ENCODE measurements at places on chromosomes 16 and 17. TPM values are rescaled to one million over a fixed set of nuclear protein-coding genes. Genes with fewer than 3 reads are reported as not detected.

- H3K36me3 ChIP-seq = no peaks in the 10 kb centered on the region
- H3K4me1 ChIP-seq = no peaks in the 10 kb centered on the region
- no peak overlapping the region for H3K27ac ChIP-seq
- no peak for DNase-seq
- no peak overlapping the region for H3K4me3 ChIP-seq
Observed at GRCh38 chr17:79174905-79175856, 100.6 kb downstream of the ENGASE start.

GRCh38 chr16:88843256-88843655, 13.5 kb downstream of the GALNS start:
- H3K4me1 ChIP-seq = no peaks in the 10 kb centered on the region
- no peak overlapping the region for H3K4me3 ChIP-seq
- peaks cover 64% of the 10 kb centered on the region for H3K36me3 ChIP-seq

DNA sequence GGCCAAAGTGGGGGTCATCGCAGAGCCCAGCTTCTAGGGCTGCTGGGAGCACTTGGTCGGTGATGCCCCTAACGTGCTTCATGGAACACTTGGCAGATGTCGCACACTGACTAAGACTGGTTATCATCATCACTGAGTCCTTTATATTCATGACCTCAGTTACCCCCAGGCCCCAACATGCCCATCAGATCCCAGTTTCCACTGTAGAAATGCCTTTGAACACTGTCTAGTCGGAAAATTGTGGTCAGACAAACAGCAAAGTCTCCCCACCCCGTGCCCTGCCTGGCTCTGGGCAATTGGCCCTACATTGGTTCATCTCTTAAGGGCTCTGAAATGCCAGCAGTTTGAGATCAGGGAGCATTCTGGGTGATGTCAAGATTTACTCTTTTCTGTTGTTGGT, 51.3 kb downstream of the NKD1 start:
- no peak overlapping the region for H3K4me3 ChIP-seq
- H3K36me3 ChIP-seq = no peaks in the 10 kb centered on the region
- no peak for DNase-seq
- H3K27me3 ChIP-seq = no peaks in the 10 kb centered on the region
- no peak overlapping the region for H3K27ac ChIP-seq

GRCh38 chr17:78919861-78920450, 5.2 kb downstream of the TIMP2 start:
- H3K27me3 ChIP-seq = no peaks in the 10 kb centered on the region
- peaks cover 89% of the 10 kb centered on the region for H3K4me1 ChIP-seq
- peak overlapping the region; percentile 14 for H3K27ac ChIP-seq
- no peak for DNase-seq

DNA sequence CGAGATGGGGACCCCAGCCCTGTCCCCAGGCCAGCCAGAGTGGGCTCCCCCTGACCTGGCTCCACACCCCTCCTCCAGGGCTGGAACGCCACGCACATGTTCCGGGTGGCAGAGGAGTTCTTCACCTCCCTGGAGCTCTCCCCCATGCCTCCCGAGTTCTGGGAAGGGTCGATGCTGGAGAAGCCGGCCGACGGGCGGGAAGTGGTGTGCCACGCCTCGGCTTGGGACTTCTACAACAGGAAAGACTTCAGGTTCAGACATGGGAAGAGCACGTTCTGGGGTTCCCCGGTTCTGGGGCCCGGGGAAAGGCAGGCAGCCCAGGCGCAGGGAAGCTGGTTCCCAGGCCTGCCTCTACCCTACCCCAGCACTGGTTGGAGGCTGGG, 4.6 kb downstream of the ACE start:
- peaks cover 15% of the 10 kb centered on the region for H3K4me1 ChIP-seq
- H3K4me3 ChIP-seq = no peak overlapping the region
- DNase-seq = no peak
- H3K27me3 ChIP-seq = no peaks in the 10 kb centered on the region
- no peak overlapping the region for H3K27ac ChIP-seq

GRCh38 chr17:41322094-41322902, 6.8 kb upstream of the KRTAP17-1 start:
- no peak overlapping the region for H3K4me3 ChIP-seq
- no peak overlapping the region for H3K27ac ChIP-seq
- H3K36me3 ChIP-seq = no peaks in the 10 kb centered on the region

- H3K27ac ChIP-seq = no peak overlapping the region
- H3K4me3 ChIP-seq = no peak overlapping the region
- no peak for DNase-seq
- no peaks in the 10 kb centered on the region for H3K36me3 ChIP-seq
- peaks cover 6% of the 10 kb centered on the region for H3K27me3 ChIP-seq
Observed at GRCh38 chr16:31267332-31268032, 7.7 kb downstream of the ITGAM start.

DNA sequence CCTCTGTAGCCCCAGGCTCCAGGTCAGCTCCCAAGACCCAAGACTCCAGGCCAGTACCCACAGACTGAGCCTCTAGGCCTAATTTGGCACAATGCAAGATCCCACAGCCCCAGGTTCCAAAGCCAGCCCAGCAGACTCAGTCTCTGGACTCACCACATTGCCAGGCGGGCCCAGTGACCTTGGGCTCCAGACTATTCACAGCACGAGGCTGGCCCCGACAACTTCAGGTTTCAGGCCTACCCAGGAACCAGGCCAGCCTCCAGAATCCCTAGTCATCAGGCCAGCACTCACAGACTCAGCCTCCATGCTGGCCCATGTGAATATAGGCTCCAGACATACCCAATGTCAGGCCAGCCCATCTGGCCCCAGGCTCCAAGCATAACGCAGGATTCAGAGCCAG, 103.8 kb downstream of the CEP112 start:
- H3K4me1 ChIP-seq = no peaks in the 10 kb centered on the region
- no peak for DNase-seq
- no peak overlapping the region for H3K27ac ChIP-seq

GRCh38 chr16:25966172-25967097, 274.7 kb downstream of the HS3ST4 start:
- no peaks in the 10 kb centered on the region for H3K27me3 ChIP-seq
- H3K36me3 ChIP-seq = no peaks in the 10 kb centered on the region
- H3K4me1 ChIP-seq = no peaks in the 10 kb centered on the region

GRCh38 chr17:67829331-67829730, 4.0 kb downstream of the BPTF start:
- H3K4me1 ChIP-seq = peaks cover 41% of the 10 kb centered on the region
- H3K36me3 ChIP-seq = no peaks in the 10 kb centered on the region
- H3K27ac ChIP-seq = no peak overlapping the region

DNA sequence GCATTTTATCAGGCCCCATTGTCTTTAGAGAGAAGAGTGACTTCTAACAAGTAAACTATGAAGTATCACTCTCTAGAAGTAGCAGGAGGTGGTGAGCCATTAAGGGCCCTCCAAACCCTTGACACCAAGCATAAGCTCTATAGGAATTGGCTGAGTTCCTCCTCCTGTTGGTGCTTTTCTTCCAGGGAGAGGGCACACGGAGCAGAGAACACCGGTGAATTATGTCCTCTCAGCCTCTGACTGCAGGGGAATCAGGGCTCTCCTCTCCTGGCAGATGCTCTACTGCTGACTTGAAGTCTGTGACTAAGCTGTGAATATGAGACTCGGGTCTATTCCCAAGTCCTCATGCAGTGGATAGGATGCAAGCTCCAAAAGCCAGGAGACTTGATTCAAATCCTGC, 32.3 kb downstream of the CHD9 start:
- no peaks in the 10 kb centered on the region for H3K36me3 ChIP-seq
- H3K27me3 ChIP-seq = no peaks in the 10 kb centered on the region
- DNase-seq = no peak
- H3K4me3 ChIP-seq = no peak overlapping the region

DNA sequence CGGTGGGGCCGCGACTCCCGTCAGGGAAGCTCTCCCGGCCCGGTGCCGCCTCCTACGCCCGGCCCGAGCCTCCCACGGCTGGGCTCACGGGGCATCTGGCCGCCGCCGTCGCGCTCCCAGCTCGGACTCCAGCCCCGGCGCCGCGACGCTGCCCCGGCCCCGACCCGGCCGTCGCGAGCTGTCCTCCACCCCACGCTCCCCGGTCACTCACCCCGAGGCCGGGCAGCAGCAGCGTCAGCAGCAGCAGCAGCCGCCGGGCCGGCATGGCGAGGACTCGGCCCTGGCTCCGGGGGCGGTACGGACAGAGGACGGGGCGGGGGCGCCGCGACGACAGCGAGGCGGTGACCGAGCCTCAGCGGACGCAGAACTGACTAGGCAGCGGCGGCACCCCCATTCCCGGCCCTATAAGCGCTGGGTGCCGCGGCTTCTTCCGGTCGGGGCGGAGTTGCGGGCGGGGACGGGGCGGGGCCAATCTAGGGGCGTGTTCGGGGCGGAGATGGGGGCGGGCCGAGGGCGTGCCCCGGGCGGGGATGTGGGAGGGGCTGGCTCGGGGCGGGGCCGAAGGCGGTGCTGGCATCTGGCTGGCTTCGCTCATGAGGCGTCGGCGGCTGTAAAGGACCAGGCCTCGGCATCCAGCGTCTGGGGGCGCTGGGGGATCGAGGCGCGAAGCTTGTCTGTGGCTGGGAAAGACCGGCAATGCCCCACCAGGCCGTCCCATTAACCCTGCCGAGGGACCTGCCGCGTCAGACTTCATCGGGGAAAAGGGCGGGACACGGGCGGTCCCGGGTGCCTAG, at the start of gene ERN1:
Gene ERN1 (minus strand): TSS at position 380 of the 794 bp plus-strand sequence. CDS start 115 bp downstream, at position 265.
- no peaks in the 10 kb centered on the region for H3K27me3 ChIP-seq
- no peaks in the 10 kb centered on the region for H3K36me3 ChIP-seq
- H3K4me1 ChIP-seq = peaks cover 14% of the 10 kb centered on the region
- DNase-seq = peak; percentile 98
- H3K27ac ChIP-seq = peak within 1 kb of the TSS; percentile 95

DNA sequence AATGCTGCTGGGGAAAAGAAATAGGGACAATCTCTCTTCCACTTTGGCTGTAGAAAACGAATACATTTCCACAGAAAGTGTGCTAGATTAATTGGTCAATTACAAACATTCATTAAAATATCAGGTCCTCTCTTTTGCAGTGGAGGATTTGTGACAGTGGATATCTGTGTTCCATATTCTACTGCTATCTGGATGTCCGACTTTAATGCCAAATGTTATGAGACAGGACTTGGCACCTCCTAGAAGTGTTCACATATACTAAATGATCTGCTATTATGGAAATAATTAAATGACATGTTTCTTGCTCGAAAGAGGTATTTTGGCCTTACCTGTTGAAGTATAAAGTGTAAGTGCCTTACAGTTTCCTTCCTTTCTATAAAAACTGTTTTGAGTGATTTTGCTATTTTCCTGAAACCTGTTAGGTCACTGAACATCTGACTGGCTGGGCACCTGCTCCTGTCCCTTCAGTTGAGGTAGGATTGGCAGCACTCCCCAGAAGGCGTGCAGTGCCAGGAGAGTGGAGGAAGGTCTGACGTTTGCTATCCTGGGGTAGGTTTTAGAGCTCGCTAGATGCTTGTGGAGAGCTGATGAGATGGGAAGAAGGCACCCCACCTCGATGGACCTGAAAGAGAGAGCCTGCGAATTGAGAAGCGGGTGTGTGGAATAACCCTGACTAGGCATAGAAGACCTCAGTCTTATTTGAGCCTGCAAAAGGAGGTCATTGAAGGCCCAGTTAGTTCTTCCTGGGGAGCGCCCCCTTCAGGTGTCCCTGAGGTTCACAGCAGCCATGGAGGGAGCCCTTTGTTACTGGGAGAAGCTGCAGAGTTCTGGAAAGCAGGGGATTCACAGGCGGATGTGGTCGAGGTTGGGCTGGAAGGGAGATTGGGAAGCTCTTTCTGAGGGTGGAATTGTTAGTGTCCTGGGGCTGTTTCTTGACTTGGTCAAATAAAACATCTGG, 159.4 kb upstream of the ZNF267 start:
- H3K27me3 ChIP-seq = no peaks in the 10 kb centered on the region
- H3K4me1 ChIP-seq = peaks cover 18% of the 10 kb centered on the region
- no peak for DNase-seq
- H3K36me3 ChIP-seq = peaks cover 20% of the 10 kb centered on the region
- peak overlapping the region; percentile 93 for H3K27ac ChIP-seq

- H3K36me3 ChIP-seq = no peaks in the 10 kb centered on the region
- H3K27me3 ChIP-seq = no peaks in the 10 kb centered on the region
- no peak overlapping the region for H3K27ac ChIP-seq
- no peak overlapping the region for H3K4me3 ChIP-seq
- H3K4me1 ChIP-seq = peaks cover 85% of the 10 kb centered on the region
Observed at GRCh38 chr16:67470359-67470758, 10.6 kb downstream of the ATP6V0D1 start.

DNA sequence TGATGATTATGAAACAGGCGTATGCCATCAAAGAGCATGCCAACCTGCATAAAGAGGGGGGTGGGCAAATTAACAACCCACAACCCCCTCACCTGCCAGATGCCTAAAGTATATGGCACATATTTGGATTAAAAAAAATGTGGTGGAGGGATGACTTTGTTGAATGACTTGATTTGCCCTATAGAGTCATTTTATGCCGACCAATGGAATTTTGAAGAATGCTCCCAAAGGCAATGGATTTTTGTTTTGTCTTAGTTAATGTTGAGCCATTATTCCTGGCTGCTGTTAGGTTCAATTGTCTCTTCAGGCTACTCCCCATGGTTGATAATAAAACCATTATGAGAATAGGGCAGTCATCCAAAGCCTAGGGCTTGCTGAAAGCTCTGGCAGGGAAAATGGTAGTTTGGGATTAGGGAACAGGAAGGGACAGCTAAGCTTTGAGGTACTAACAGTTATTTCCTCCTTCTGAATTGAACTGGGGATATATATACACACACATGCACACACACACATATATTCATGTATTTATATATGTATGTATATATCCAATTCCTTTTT, 5.8 kb upstream of the CHCT1 start:
- no peak for DNase-seq
- no peak overlapping the region for H3K4me3 ChIP-seq
- H3K27ac ChIP-seq = no peak overlapping the region
- H3K4me1 ChIP-seq = peaks cover 4% of the 10 kb centered on the region
- H3K27me3 ChIP-seq = no peaks in the 10 kb centered on the region
- H3K36me3 ChIP-seq = no peaks in the 10 kb centered on the region

DNA sequence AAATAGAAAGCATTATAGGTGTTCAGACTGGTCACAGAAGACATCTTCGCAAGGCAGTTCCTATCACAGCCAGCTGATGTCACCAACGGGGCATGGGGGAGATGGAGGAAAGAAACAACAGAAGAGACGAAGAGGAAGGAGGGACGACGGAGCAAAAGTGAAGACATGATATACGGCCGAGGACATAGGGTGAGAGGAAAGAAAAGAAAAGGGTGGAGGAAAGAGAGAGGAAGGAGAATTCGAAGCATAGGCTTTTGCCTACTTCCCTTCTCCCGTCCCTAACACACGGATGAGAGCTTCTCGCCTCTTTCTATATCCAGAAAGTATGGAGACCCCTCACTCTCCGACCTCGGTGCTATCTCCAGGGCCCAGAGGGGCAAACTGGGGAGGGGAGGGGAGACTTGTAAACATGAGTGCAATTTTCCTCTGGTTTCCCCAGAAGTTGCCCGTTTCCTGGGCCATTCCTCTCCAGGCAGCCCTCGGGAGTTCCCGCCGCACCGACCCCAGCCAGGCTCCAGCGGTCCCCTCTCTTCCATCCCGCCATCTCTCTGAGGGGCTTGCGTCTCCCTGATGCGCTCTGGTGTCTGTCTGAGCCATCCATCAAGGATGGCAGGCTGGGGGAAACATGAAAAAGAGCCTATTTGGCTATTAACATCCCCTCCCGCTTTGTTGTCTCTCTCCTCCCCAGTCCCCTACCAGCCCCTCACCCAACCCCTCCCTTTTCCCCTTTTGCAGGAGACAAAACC, 26.0 kb downstream of the COPZ2 start:
- no peak overlapping the region for H3K27ac ChIP-seq
- H3K4me3 ChIP-seq = peak overlapping the region; percentile 53
- H3K4me1 ChIP-seq = peaks cover 14% of the 10 kb centered on the region
- no peaks in the 10 kb centered on the region for H3K36me3 ChIP-seq
- DNase-seq = peak; percentile 32

Gene FSCN2
- 2.8 TPM for total RNA-seq

Gene KRTAP2-1
- not detected for total RNA-seq

Gene AXIN2
- total RNA-seq = 20.0 TPM

Gene CIBAR2
- not detected for total RNA-seq

Gene NTN1
- 9.0 TPM for total RNA-seq

Gene KSR1
- total RNA-seq = 15.1 TPM

Gene MYH3
- total RNA-seq = 8.3 TPM

Gene CD7
- 2.0 TPM for total RNA-seq

Gene CLEC3A
- not detected for total RNA-seq

Gene G6PC1
- total RNA-seq = not detected

Gene TBC1D3D
- not detected for total RNA-seq

Measured in stomach (tissue), 19 donors.